ENCODE measurements at places on chromosomes 13 and 19.

GRCh38 chr13:41641429-41641828 is 184.1 kb downstream of the RGCC start:
- no peak for DNase-seq

DNA sequence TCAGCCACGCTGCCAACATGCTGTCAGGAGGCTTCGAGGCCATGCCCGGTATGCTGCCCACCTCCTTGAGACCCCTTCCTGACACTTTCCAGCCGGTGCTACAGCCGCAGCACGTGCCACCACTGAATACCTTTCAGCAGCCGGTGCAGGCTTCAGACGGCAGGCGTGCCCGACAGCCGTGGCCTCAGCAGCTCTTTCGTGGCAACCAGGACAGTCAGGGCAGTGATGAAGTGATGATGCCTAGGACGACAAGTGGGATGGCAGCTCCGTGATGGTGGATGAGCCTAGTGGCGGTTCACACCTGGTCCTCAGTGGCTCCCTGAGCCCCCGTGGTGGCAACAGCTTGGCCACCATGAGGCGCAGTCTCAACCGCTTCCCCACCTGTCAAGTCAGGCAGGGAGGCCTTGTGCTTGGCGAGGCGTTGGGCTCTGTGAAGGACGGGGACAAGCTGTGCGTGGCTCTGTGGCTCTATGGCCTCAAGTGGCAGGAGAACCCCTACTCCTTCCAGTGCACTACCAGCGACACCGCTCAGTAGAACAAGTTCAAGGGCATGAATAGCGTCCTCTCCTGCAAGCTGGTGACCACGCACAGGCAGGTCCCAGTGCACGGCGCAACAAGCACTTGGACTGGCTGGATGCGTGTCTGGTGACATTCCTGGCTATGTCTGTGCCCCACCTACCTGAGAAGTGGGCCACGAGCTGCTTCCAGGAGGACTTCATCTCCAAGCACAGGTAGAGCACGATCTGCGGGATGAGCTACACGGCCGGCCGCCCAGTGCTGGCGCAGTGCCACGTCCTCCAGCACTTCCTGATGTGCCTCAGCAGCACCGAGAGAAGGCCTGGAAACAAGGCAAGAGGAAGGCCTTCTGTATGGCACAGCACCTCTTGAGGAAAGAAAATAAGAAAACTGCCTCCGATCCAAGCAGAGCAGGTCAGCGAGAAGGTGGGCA is 18.2 kb upstream of the ZNF14 start:
- DNase-seq = no peak

GRCh38 chr19:3975144-3975543 is 4.2 kb upstream of the DAPK3 start:
- DNase-seq = no peak

GRCh38 chr19:6750062-6750461 is 10.6 kb downstream of the TRIP10 start:
- no peak for DNase-seq

GRCh38 chr19:33691736-33692135 is 70.0 kb downstream of the CHST8 start:
- no peak for DNase-seq

DNA sequence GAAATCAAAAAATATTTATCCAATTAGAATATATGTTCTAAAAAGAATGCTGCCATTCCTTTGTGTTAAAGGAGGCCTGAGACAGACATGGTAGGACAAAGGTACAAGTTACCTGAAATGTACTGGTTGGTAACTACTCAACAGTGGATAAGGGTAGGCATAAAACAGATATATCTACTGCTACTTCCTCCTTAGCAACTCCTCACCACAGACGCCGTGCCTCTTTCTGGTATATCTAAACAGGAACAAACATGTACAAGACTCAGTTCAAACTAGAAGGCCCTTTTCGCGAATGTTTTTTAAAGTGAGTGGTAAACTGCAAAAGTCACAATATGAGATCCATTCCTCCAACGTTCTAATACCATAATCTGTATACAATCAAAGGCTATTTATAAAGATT is 86.9 kb downstream of the TBC1D4 start:
- no peak for DNase-seq

DNA sequence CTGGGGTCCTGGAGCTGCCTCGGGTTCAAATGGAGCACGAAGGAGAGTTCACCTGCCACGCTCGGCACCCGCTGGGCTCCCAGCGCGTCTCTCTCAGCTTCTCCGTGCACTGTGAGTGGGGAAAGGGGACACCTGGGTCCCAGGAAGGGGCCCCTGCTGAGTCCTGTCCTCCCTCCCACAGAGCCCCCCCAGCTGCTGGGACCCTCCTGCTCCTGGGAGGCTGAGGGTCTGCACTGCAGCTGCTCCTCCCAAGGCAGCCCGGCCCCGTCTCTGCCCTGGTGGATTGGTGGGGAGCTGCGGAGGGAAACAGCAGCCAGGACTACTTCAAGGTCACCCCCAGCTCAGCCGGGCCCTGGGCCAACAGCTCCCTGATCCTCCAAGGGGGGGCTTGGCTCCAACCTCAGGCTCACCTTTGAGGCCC is 11.0 kb upstream of the SIGLEC11 start:
- no peak for DNase-seq

DNA sequence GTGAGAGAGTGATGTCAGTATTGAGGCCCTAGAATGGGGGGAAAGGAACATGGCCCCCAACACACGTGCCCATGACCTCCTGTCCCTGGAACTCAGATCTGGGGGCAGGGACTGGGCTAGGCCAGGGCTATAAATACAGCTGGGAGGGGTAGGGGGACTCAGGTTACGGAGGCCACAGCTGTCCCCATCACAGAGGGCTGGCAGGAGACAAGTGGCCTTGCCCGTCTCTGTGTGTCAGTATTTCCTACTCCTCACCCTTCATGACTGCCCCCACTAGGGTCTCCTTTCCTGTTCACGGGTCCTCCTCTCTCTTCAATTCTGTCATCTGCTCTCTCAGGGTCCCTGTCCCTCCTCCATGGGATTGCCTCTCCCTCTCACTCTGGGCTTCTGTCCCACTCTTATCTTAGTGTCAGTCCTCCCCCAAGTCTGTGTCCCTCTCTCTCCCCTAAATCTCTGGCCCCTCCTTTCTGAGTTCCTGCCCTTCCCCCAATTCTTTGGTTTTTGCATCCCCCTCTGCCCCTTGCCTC is 687 bp upstream of the HRC start:
- DNase-seq = no peak

DNA sequence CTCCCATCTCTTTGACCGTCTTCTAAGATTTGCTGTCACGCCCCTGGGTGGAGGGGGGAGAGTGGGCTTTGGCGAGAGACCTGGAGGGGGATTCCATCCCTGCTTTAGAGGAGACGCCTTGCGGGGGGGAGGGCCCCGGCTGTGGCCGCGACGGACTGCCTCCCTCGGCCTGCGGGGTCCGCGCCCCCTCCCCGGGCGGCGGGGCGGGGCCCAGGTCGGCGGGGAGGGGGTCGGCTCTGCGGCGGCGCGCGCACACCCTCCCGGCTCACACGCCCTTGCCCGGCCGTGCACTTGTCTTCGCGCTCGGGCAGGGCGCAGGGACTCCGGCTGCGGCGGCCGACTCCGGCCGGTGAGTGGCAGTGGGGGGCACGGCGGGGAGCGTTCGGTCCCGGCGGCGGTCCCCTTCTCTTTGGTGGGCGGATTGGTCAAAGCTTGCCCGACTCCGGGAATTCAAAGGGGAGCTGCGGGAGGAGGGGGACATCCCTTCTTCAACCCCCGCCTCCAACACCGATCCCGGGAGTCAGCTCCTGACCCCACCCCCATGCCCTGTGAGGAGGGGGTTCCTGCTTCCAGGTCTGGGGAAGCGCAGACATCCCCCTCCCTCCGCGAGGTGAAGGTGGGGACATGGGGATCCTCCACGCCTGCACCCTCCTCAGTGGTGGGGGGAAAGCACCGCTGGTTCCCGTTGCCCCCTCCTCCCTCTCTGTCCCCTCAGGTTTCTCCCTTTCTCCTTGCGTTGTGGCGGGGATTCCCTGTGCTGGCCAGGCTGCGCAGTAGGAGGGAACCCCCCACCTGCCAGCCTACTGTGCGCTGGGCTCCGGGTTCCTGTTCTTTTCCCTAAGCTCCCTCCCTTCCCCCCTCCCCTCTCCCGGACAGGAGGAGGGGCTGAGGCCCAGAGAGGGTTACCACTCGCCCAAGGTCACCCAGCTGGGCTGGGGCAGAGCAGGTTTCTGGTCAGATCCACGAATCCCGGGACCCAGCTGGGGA is 14.6 kb upstream of the KCNN1 start:
- DNase-seq = no peak

GRCh38 chr13:94946039-94946438 is 233.7 kb upstream of the SOX21 start:
- DNase-seq = no peak

DNA sequence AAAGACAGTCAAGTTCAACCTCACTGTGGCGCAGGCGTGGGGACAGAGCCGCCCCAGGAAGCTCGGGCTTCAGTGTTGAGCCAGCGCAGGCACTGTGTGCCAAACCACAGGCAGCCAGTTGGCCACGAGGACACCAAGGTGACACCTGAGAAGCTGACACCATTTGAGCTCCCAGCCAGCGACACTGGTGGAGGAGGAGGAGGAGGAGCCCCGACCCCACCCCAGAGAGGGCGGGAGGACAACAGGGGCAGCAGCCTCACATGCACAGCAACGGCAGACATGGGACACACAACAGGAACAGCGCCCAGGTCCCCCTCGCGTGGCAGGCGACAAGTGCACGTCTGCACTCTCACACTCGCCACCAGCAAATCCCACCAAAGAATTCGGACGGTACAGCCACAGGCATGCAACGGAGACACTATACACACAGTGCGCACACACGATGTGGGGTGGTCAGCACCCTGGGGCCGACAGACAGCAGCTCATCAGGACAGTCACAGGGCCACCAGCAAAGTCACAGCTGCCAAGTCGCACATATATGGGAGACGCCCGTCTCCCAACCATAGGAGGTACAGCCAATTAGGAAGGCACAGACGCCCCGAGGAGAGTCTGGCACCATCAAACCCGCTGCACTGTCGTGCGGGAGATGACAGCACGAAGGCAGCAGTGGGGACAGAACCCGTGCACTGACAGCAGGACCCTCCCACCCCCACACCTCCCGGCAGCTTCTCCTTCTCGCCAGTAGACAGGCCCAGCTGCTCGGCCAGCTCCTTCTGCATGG is 3.4 kb downstream of the EIF3G start:
- DNase-seq = no peak

GRCh38 chr19:480016-480855 is 16.1 kb upstream of the MADCAM1 start:
- no peak for DNase-seq

- DNase-seq = no peak
Observed at GRCh38 chr19:3151563-3152418, 16.0 kb downstream of the GNA15 start.

GRCh38 chr19:40232479-40232878 is 6.0 kb upstream of the CCNP start:
- no peak for DNase-seq

DNA sequence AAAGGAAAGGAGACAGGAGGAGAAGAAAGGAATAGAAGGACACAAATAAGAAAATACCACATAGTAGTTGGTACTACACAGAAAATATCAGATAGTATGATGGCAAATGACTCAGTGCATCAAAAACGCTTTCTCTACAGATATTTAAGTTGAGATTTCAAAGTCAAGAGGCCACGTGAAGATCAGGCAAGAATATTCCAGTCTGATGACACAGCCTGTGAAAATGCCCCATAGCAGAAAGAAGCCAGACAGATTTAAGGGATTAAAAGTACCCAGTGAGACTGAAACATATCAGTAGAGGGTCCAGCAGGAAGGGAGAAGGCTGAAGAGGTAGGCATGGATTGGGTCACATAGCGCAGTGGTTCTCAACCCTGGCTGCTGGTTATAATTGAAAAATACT is 113.7 kb downstream of the VWA8 start:
- no peak for DNase-seq

GRCh38 chr13:111093634-111094033 is 21.5 kb upstream of the ARHGEF7 start:
- no peak for DNase-seq
